A172 (cell line): ENCODE measurements at places on chromosomes 2 and 18.
A peak's percentile ranks its signal among the peaks of the same experiment; 100 is the strongest.

DNA sequence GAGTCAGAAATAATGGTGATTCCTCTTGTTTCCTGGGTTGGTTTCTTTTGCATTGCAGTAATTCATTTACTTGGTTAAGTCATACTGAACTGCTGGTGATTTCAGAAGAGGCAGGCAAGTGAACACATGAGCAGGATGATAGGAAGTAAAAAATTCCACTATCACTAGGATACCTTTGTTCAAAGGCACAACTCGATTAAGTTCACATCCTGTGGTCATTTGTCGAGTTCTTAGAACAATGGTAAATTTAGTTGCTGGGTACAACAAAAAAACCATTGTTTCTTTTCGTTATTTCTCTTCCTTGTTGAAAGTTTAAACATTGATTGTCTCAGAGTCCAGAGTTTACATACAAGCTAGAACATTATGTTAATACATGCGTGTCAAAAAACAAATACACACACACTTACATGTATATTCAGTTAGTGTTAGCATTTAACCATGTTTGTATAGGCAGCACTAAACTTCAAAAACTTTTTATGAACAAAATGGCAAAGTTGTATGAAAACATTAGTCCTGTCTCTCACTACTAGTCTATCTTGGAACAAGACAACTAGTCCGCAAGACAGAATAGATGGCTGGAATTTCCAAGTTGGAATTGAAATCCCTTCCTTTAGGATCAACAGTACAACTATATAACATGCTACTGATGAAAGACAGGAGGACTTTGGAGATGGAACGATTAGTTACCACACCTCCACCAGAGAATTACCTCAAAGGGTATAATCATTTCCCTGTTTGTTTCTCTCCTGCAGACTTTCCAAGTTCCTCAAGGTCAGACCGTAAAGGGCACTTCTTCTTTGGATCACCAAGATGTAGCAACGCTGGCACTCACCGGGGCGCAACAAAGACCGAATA, 26.2 kb downstream of the STK39 start:
- DNase-seq, result peak; percentile 57

- DNase-seq, result peak; percentile 26
Observed at GRCh38 chr2:97951155-97951680, 44.5 kb downstream of the TMEM131 start.

DNA sequence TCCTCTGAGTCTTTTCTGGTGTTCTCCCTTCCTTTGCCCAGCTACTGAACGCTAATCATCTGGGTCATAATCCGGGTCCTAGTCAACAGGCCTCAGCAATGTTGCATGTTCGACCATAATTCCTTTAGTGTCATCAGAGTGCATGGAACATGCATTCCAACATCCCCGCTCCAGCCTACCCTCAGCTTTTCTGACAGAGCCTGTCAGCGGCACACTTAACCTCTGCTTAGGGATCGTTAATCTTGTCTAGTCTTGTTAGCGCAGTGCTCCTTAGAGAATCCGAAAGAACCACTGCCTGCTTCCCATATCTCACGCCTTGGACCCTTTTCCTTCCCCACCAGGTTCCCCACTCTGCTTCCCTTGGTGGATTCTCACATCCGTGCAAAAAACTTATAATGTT, 767.9 kb upstream of the ID2 start:
- DNase-seq, result no peak

- no peak for DNase-seq
Observed at GRCh38 chr2:236321415-236321814, 57.2 kb upstream of the ASB18 start.

GRCh38 chr18:59788791-59789106, 91.5 kb upstream of the CCBE1 start:
- no peak for DNase-seq

DNA sequence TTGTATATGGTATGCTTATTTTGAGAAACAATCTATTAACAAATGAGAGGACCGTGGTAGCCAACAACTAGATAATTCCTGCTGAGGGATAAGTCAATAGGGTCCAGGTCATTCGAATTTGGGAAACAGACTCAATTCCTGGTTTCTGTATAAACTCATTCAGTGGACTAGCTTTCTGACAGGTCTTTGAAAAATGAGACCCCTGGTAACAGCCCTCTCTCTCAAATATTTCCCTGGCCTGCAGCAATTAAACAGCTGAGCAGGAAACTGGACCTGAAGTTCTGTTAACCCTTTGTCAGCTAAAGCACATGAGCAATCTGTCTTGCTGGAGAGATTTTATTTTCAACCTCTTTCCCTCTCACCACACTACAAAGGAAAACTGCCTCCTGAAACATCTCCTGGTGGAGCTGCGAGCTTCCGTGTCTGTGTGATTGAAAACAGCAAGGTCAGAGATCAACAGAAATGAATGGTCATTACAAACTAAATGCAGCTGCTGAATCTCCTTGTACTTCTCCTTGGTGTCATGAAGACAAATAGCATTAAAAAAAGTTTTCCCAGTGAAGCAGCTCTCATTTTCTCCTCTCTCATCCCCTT, 70.3 kb upstream of the CCDC85A start:
- DNase-seq, result no peak

- DNase-seq, result no peak
Observed at GRCh38 chr2:240716130-240716798, 24.6 kb downstream of the AQP12A start.

DNA sequence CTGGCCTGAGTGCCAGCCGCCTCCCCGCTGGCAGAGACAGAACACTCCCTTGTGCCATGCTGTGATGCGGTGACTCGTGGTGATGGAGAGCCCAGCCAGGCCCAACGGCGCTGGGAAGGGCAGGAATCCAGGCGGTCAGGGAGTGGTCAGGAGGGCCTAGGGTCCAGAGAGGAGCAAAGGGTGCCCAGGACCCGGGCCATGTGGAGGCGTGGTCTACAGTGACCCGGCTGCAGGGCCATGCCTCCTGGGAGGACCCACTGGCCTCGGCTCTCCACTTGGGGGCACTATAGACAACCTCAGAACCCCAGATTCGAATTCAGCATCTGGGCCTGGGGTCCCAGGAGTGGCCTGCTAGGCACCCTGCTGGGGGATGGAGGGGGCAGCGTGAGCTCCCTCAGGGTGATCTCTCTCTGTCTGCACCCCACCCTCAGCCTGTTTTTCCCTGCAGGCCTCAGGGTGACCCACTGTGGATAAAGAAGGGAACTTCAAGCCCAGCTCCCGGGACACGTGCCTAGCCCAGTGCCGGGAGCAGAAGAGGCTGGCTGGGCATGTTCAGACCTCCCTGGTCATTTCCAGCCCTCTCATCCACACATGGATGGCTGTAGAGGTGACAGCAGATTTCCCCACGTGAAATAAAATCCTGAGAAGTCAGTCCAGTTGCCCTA, 13.0 kb downstream of the AMER3 start:
- peak; percentile 5 for DNase-seq

DNA sequence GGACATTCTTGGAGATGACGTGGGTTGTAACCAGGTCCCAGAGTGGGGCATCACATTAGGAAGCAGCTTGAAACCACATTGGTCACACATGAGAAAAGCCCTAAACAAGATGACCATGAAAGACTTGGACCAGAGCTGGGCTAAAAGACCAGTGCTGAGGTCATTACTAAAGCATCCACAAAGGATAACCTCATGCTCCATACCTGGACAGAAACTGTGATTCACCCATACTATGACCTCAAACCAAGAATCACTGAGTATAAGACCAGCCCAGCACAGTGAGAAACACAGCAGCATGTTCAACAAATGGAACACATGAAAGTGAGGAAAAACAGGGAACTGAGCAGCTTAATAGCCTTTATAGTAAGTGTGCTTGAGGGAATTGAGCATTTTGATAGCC, 635.5 kb upstream of the NETO1 start:
- no peak for DNase-seq

- no peak for DNase-seq
Observed at GRCh38 chr2:12127638-12128037, 381.2 kb downstream of the LPIN1 start.

DNA sequence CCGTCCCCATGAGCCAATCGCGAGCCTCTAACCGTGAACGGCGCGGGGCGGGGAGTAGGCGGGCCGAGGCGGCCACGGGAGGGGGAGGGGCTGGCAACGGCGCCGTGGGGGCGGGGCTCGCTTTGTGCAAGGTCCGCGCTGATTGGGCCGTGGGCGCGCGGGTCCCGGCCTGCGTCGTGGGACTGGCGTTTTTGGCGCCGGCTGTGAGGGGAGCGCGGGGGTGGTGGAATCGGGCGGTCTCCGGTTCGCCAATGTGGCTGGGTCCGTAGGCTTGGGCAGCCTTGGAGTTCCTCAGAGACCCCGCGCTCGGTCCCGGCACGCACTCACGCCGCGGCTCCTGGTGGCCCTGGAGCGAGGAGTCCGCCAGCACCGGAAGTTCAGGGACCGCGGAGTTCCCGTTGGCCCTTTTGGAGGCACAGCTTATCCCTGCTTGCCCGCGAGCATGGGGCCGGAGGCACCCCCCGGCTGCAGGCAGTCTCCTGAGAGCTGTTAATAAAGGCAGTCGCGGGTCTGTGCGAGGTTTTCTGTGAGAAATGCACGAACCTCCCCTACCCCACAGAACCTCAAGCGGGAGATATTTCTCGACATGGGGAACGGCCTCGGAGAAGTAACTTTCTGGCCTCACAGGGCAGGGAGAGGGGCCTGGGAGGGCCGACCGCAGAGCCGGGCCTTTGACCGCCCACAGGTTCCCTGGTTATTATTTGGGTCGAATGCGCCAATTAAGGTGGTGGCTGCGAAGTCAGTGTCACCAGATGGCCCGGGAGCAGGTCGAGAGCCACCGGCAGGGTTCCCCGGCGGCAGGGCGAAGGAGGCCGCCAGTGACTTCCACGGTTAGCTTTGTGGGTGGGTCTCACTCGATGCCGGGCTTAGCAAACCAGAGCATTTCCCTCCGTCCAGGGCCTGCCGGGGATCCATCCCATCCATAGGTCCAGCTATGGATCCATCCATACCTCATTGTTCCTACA, 574 bp upstream of the NCL start:
- DNase-seq, result no peak
